ENCODE measurements at places on chromosomes 5 and 9.

DNA sequence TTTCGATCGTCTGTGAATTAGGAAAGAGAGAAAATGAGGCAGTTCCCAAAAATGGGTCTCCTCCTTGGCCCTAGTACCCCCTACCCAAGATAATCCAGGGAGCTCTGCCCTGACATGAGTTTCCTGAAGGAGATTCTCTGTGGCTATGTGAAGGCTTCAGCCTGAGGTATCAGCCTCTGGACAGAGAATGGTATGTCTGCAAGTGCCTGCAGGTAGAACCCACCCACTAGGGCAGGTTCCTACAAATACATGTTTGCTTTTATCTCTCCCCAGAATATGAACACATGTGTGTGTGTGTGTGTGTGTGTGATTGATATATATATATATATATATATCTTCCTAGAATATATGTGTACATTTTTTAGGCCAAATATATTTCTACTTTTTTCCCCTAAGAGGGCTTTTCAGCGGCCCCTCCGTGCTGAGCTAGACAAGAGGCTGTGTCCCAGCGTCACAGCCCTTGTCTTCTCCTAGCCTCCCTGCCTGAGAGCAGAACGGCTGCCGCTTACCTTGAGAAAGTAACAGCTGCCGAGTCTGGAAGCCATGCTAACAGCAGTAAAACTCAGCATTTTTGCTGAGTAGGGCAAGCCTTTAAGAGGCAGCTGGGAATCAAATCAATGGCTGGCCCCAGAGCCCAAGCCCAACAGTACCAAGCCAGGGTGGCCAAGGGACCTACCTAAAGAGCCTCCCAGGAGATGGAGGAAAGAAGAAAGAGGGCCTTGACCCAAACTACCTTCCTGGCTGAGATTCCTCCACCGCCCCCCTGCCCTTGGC lies 2.1 kb downstream of the BRINP1 start:
- DNase-seq, result no peak

GRCh38 chr5:156237361-156237760 lies 89.6 kb upstream of the SGCD start:
- DNase-seq, result no peak

DNA sequence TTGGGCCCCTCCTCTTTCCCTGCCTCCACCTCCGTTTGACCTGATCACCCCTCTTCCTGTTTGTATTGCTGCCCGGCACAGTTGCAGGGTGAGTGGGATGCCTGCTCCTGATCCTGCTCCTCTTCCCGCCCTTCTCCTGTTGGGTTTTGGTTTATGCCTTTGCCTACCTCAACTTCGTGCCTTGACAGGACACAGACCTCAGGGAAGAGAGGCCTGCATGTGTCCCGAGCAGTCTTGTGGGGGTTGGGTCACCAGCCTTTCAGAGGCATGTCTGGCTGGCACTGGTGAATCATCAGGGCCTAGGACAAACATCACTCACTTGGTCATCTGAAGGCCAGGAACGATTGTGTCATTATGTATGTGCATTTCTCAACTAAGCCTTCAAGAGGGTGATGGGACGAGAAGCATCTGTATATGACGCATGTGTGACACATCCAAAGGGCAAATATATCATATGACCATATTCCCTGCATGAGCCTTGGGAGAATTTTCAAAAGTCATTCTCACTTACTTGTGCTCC lies 56.9 kb downstream of the NPR3 start:
- DNase-seq, result no peak

- no peak for DNase-seq
These were observed 74.7 kb downstream of the THBS4 start for GRCh38 chr5:80109646-80110478.

- DNase-seq, result no peak
These were observed 9.7 kb downstream of the LECT2 start for GRCh38 chr5:135944967-135945560.

GRCh38 chr5:74332006-74332405 lies 308.5 kb downstream of the ENC1 start:
- DNase-seq, result no peak

GRCh38 chr9:18447131-18447530 lies 26.8 kb upstream of the ADAMTSL1 start:
- no peak for DNase-seq

GRCh38 chr5:19584131-19584530 lies 403.9 kb downstream of the CDH18 start:
- DNase-seq, result no peak

GRCh38 chr5:76946090-76946489 lies 6.8 kb upstream of the CRHBP start:
- DNase-seq, result no peak

GRCh38 chr5:79508354-79508753 lies 5.6 kb downstream of the HOMER1 start:
- DNase-seq, result no peak

- no peak for DNase-seq
These were observed 45.2 kb upstream of the FER start for GRCh38 chr5:108702546-108702945.

DNA sequence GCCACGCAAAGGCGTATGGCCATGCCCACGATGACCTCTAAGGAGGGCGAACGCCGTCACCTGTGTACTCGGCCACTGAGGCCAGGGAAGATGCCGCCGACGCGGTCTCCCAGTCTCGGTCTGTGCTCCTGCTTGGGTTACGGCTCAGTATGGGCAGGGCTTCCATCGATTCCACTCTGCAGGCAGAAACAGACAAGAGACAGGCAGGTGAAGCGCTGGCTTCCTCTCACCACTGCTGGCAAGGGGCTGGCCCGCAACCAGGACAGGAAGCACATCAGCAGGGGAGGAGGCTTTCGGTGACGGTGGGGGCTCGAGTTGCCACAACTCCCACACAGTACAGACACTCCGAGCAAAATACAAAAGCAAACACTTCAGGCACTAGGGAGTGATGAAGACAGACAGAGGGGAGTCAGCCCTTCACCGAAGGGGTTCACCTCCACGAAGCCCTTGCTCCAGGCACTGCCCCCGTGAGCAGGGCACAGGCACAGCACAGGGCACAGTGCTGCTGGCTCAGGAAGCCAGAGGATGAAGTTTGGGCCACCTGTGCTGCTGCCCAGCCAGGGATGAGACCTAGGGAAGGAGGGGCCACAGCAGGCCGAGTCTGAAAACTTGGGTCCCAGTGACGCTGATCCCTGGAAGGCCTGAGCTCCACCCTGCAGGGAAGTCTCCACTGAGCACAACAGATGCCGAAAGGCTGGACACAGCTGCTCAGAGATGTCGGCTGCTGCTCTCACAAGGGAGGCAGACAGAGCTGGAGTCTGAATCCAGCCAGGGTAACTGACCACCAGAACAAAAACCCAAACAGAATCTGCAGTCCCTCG lies 91.3 kb downstream of the CAMSAP1 start:
- no peak for DNase-seq

DNA sequence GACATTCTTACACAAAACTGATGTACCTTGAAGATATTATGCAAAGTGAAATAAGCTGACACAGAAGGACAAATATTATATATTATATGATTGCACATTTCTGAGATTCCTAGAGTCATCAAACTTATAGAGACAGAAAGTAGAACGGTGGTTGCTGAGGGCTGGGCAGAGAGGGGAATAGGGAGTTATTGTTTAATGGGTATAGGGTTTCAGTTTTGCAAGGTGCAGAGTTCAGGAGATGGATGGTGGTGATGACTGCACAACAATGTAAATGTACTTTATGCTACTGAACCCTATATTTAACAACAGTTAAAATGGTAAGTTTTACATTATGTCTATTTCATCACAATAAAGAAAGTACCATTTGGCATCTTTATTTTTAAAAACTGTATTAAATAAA lies 315.8 kb upstream of the POU5F2 start:
- no peak for DNase-seq

GRCh38 chr9:113919382-113919781 lies 43.3 kb downstream of the ZNF618 start:
- no peak for DNase-seq

- DNase-seq, result no peak
These were observed 16.2 kb downstream of the SPTAN1 start for GRCh38 chr9:128568470-128569078.

GRCh38 chr9:81213456-81213855 lies 475.9 kb downstream of the TLE1 start:
- DNase-seq, result no peak

- no peak for DNase-seq
These were observed 78.5 kb downstream of the ALDH1A1 start for GRCh38 chr9:72874344-72874743.

- DNase-seq, result no peak
These were observed 1.2 kb downstream of the LCN8 start for GRCh38 chr9:136756836-136757235.

DNA sequence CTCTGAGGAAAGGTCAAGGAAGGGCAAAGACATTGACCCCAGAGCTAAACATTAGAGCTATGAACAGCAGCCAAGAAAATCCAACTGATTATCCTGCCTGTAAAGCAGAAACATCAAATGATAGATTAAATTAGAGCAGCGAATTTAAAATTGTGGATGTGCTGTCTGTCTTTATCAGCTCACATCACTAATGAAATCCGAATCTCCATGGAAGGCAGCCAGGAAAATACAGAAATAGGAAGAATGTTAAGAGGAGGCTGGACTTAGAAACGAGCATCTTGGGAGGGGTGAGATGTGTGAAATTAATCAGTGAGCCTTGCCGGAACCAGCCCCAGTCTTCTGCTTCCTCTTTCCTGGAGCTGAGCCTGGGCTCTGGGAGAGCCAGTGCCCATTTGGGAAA lies 191.0 kb downstream of the PJA2 start:
- no peak for DNase-seq

DNA sequence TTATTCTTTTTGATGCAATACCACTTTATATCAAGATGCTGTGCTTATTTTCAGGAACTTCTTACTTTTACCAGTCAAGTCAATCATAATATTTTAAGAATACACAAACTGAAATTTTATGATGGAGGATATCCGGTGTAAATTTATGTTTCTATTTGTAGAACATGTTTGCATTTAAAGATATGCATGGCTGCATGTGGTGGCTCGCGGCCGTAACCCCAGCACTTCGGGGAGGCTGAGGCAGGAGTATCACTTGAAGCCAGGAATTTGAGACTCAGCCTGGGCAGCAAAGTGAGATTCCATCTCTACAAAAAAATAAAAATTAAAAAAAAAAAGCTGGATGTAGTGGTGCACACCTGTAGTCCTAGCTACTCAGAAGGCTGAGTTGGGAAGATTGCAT lies 73.5 kb upstream of the ALDH1A1 start:
- no peak for DNase-seq

DNA sequence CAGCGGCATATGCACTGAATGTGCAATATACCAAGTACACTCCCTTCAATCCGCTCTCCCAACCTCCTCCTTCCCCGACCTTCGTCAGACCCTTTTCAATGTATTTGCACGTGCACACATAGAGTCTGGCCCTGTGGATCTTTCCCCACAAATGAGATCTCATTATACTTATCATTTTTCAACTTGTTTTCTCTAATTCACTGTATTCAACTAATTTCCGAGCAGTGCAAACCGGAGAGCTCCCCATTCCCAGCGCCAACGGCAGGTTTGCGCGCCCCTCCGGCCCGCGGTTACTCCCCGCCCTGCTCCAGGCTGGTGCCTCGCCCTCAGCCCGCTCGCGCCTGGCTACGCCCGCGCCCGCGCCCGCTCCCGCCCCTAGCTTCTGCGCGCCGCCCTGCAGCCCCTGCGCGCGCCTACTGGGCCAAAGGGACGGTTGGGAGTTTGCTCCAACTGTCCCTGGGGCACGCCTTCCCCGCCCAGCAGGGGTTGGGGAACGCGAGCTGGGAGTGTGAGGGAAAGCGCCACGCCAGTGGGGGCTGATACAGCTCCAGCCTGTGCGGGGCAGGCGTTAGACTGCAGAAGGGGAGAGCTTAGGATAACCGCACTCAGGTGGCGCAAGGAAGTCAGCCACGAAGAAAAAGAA lies 3.3 kb upstream of the CDC20B start:
- no peak for DNase-seq

- no peak for DNase-seq
These were observed 15.3 kb upstream of the KLF4 start for GRCh38 chr9:107504585-107505455.

DNA sequence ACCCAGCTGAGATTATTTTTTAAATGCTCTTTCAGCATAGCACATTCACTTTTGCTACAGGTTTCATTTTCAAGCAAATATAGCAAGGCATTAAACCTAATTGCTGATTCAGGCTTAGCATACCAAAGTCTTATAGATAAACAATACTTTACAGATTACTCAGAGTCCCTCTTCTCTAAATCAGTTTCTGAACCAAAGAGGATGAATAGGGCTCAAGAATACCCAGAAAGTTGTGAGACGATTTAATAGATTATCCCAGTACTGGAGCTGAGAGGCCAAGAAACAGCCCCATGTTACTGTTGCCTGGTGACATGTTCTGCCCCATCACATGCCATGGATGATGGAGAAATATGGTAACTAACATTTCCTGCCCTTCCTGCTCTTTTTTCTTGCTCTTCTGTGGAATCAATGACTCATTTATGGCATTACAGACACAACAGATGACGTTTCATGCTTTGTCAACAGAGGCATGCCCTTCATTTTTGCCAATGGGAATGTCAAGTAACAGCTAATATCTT lies 18.1 kb upstream of the SSBP2 start:
- no peak for DNase-seq

GRCh38 chr5:132177691-132178149 lies 49.9 kb downstream of the P4HA2 start:
- no peak for DNase-seq

- DNase-seq, result no peak
These were observed at the start of gene UAP1L1 for GRCh38 chr9:137077010-137077747. UAP1L1 (plus strand) TSS chr9:137077517; CDS start chr9:137077533, 16 bp downstream.

DNA sequence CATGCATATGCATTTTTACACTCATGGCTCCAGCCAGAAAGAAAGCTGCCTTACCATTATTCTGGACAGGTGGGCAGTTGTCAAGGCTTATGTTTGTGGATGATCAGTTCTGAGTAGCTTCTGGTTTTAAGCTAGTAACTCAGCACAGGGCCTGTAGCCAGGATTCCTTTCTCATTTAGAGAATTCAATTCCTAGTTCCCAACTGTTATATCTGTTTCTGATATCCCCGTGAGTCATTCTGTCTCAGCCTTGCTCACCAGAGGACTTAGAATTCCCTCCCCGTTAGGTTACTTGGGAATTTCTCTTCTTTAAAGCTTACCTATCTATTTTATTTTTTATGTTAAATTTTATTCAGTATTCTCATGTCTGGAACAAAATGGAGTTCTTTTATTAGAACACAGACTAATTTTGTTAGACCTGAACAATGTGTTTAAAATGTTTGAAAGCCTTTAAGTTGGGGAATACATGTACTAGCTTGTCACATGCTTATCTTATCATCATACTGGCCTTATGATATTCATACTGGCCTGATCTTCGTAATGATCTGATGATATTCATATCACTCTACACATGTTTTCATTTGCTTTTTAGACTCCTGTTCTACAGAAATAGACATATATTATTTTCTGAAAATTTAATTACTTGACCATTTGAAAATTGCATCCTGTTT lies 47.1 kb downstream of the CAST start:
- no peak for DNase-seq

DNA sequence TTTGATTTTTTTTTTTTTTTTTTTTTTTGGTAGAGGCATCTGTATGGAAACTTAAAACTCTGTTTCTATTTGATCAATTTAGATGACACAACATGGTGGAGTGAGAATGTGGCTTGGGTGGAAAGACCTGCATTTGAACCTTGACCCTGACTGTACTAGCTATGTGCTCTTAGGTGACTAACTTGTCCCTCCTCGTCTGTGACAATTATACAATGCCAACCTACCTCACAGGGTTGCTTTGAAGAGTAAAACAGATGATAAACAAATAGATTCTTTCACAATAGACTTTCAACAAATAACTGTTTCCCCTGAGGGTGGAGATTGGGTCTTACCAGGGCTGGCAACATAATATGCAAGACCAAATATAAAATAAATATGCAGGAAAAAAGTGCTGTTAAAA lies 109.3 kb downstream of the CRB2 start:
- no peak for DNase-seq

- DNase-seq, result no peak
These were observed 66.3 kb downstream of the PSAT1 start for GRCh38 chr9:78363221-78363620.

- no peak for DNase-seq
These were observed 145.9 kb downstream of the ROR2 start for GRCh38 chr9:91803970-91804752.
